ENCODE measurements at places on chromosomes 4 and X.

GRCh38 chr4:174210354-174210753, 73.1 kb downstream of the FBXO8 start:
- DNase-seq: no peak

DNA sequence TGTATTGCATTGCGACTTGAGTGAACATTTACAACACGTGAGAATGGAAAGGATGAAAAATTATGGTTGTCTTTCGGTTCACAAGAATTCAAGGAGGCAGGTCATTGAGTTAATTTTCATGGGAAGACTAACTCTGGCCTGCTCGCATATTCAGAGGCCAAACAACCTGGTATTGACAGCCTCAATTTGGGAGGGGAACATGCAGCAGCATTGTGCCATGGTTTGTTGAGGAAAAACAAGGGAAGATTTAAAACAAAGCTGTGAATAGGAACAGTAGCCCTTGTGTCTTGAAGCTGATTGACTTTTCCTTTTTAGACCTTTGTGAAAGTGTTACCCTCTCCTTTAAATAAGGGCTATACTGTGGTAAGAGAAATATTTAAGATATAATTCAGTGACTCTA, 31.9 kb downstream of the FAT4 start:
- DNase-seq: no peak

DNA sequence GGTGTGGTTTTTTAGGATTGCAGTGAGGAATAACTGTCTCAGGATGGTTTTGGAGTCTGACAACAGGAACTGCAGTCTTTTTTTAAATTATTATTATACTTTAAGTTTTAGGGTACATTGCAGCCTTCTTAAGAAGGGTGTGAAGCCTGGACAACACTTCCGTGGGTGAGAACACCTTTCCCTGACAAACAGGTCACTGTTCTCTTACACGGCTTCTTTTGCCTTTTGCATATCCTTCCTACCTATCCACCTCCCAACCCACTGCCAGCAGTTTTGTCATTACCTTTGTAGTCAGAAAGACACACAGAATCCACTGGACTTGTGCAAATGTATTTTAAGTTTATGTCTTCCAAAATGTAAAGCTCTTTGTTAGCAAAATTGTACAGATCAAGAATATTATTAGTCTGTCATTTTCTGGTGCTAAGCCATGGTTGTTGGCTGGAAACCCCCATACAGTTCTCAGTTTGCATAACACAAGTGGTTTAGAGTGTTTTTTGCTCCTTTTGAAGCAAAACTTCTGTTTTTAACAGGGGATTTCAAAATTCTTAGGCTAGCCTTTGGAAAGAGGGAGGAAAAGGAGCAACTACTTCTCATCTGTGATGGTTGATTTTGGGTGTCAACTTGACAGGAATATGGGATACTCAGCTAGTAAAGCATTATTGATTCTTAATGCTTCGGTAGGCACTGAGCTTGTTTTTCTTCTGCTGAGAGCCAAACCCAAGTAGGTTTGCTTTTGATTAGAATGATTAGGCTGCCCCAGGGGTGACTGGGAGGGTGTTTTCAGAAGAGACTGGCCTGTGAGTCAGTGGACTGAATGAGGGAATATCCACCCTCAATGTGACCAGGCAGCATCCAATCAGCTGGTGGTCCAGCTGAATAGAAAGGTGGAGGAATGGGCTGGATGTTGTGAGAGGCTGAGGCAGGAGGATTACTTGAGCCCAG, 29.4 kb upstream of the KLHL2 start:
- no peak for DNase-seq

GRCh38 chr4:31104577-31104976, 384.4 kb downstream of the PCDH7 start:
- no peak for DNase-seq

- DNase-seq: no peak
Measured at GRCh38 chr4:152949930-152950329, 13.8 kb downstream of the FHDC1 start.

GRCh38 chr4:113256946-113257345, 207.5 kb downstream of the ANK2 start:
- no peak for DNase-seq

GRCh38 chrX:9538544-9539045, 73.7 kb downstream of the TBL1X start:
- no peak for DNase-seq

DNA sequence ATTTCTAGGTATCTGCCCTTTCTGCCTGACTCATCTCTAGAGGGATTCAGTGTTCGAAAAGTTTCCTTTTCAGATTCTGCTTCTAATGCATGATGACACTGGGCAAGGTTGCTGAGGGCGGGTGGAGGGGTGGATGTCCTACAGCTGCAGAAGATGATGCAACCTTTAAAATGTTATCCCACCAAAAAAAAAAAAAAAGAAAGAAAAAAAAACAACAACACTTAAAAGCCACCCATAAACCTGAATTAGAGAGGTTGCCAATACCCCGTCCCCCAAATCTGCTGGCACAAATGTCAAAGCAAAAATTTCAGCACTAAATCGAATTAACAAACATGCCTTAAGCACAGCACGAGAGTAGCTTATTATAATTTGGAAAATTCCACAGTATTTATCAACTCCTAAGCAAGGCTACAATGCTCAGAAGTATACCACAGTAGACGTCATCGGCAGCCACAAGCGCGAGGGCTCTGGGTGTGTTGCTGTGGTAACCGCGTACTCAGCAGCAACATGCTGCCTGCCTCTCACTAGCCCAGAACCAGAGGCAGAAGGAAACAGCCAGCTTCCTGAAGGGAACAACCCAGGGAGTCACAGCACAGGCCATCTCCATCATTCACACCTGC, 167.5 kb upstream of the MAP3K15 start:
- peak; percentile 59 for DNase-seq

DNA sequence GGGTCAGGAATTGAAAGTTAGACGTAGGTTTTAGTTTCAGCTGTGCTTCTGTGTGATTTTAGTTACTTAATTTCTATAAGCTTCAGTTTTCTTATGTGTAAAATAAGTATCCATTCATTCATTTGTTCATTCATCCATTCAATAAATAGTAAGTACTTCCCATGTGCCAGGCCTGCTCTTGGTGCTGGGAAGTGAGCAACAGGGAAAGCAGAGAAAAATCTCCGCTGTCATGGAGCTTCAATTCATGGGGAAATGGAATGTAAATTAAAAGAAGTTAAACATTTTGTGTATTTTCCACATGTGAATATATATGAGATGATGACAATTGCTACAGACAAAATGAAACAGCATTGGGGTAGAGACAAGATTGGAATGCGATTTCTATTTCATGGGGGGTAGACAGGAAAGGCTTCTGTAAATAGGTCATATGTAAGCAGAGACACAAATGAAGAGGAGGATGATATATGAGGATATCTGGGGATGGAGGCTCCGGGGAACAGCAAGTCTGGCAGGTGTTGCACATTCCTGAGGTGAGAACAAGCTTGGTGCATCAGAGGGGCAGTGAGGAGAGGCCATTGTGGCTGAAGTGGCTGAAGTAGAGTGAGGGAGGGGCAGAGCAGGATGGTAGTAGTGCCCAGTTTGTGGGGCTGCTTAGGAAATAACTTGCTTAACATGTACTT, 66.2 kb downstream of the FHIP1A start:
- DNase-seq: no peak

GRCh38 chr4:1116838-1117237, 3.5 kb upstream of the RNF212 start:
- DNase-seq: no peak

Data from stimulated activated CD8-positive, alpha-beta memory T cell treated with anti-CD3 and anti-CD28 coated beads, Interleukin-12 subunit alpha, Interleukin-12 subunit beta, amount 100 ng/mL, for 4 hours (primary cell).